ENCODE measurements at places on chromosomes 5 and 9. TPM values are rescaled to one million over a fixed set of nuclear protein-coding genes. Genes with fewer than 3 reads are reported as not detected.

DNA sequence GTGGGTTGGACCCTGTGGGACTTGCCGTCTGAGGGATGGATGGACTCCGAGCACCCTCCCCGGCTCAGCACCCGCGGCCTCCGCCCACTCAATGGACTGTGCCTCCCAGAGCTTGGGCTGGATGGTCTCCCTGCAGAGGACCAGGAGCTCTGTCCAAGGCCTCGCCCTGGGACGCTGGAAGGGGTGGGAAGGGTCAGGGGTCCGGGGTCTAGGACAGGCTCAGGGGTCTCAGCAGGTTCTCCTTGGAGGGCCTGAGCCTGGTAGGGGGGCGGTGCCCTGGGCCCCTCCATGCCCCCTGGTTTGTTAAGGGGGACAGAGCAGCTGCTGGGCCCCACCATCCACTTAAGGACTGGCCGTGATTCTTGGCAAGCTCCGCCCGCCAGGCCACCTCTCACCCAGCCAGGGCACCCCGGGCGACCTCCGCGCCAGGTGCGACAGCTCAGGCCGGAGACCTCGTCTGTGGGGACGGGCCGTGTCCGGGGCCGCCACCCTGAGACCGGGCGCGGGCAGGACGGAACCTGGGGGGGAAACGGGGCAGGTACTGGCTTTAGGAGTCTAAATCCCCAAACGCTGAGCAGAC, 29.2 kb downstream of the EXOC3 start:
- no peak for DNase-seq

The CNTNAP3B gene
- 1.9 TPM for total RNA-seq

DNA sequence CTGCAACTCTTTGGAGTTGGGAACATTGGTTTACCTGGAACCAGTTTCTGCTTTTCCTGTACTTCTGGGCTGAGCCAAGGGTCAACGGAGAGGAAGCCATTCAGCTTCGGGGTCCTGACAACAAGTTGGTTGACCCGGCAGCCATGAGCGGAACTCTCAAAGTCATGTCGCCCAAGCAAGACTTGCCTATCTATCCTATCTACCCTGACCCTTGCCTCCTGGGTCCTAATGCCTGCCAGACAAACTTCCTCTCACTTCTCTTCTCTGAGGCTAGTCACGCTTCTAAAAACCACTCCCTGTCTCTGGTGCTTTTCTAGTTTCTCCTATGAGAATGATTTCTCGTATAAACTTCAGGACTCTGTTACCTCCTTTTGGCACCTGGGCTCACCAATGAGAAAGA, 44.7 kb upstream of the CRHBP start:
- peak; percentile 10 for DNase-seq

DNA sequence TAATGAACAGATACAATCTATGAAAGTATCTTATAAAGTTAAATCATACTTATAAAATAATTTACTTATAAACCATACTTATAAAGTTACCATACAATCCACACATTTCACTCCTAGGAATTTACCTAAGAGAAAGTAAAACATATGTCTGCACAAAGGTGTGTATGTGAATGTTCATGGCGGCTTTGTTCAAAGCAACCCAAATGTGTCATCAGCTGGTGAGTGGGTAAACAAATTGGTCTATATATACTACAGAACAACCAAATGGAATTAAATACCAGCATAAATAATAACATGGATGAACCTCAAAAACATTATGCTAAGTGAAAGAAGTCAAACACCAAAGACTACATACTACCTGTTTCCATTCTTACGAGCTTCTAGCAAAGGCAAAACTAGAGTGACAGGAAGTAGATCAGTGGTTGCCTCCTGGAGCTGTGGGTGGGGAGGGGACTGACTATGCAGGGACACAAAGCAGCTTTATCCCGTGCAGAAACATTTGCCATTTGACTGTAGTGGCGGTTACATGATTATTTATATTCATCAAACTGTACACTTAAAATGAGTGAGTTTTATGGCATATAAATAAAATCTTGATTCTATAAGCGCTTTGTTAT, 10.6 kb downstream of the TRAF1 start:
- DNase-seq, result no peak

Data from GM23338 (cell line).